Mammary epithelial cell (primary cell): ENCODE measurements at places on chromosomes 11 and 22. TPM values are rescaled to one million over a fixed set of nuclear protein-coding genes. Genes with fewer than 3 reads are reported as not detected.

GRCh38 chr11:74626130-74626529 lies 33.7 kb downstream of the POLD3 start:
- no peak for DNase-seq

GRCh38 chr11:36465449-36466163 lies 44.5 kb downstream of the TRAF6 start:
- DNase-seq = peak; percentile 6

DNA sequence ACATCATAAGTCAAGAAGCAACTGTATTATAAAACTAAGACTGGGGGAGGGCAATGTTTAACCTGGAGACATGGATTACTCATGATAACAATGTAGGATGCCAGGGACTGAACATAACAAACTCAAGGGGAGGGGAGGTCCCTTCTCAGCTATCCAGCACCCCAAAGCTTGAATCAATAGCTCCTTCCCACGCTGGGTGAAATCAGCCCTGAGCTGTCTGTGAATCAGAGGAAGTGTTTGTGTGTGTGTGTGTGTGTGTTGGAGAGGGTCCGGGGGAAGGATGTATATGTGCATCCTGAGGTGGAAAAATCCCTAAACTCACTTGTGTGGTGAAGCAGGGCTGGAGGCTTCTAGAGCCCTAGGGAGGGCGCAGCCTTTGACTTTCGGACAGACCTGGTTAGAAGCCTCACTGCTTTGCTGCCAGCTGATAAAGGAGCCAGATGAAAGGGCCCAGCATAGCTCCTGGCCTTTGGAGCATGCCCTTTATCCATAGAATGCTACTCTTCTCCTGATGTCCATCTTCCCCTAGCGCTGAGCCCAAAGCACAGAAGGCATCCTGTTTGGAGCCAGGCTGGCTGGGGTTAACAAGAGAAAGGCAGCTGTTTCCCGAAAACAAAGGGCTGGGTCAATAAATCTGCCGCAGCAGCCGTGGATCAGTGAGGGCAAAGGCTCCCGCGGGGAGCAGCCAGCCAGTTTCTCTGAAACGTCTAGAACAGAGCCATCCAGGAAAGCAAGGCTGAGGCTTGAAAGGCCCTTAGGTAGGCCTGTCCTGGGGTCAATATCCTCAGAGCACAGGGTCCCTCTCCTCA lies 35.8 kb downstream of the TNKS1BP1 start:
- peak; percentile 94 for DNase-seq

GRCh38 chr22:50225200-50225969 lies 19.4 kb downstream of the TUBGCP6 start:
- no peak for DNase-seq

The RTN4R gene
- 3.8 TPM for total RNA-seq

- DNase-seq = no peak
Observed at GRCh38 chr11:110486156-110486555, 56.4 kb downstream of the FDX1 start.

The OR8G1 gene
- not detected for total RNA-seq

DNA sequence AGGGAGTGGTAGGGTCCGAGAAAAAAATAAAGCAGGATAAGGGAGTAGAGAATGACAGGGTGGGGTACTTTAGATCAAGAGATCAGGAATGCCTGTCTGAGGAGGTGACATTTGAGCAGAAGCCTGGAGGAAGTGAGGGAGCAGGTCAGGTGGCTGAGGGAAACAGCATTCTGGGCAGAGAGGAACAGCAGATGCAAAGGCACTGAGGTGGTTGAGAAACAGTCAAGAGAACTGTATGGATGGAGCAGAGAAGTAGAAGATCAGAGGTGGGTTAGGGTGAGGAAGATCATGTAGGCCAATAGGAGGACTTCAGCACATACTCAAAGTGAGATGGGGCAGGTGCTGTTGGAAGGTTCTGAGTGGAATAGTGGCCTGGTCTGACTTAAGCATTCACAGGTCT lies 8.3 kb downstream of the ARHGEF17 start:
- DNase-seq = no peak

DNA sequence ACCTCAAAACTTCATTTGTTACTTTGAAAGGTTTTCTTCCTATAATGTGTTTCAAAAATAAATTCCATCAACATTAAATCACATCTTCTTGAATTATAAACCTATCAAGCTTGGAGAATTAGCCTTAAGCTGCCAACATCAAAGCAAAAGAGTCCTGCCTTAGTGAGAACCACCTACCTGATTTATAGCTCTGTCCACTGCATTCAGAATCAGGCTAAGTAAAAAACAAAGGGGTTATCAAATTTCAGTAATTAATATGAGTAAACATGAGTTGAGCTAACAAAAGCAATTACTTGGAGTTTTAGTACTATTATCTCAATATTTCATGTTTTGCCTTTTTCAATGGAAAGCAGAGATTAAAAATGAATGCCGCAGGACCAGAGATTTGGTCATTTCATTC lies 73.9 kb downstream of the CADM1 start:
- DNase-seq = no peak
